ENCODE measurements at places on chromosomes 6 and 20. TPM values are rescaled to one million over a fixed set of nuclear protein-coding genes. Genes with fewer than 3 reads are reported as not detected.

- H3K4me1 ChIP-seq, result peaks cover 17% of the 10 kb centered on the region
- DNase-seq, result no peak
- no peak overlapping the region for H3K4me3 ChIP-seq
- no peaks in the 10 kb centered on the region for H3K27me3 ChIP-seq
These were observed 4.0 kb upstream of the OGFR start for GRCh38 chr20:62800314-62801259.

- no peaks in the 10 kb centered on the region for H3K27me3 ChIP-seq
- no peaks in the 10 kb centered on the region for H3K36me3 ChIP-seq
- no peak overlapping the region for H3K4me3 ChIP-seq
- no peak overlapping the region for H3K27ac ChIP-seq
- peaks cover 9% of the 10 kb centered on the region for H3K4me1 ChIP-seq
- no peak for DNase-seq
These were observed 65.2 kb downstream of the THBS2 start for GRCh38 chr6:169188475-169188874.

GRCh38 chr20:12581644-12582289 lies 427.0 kb upstream of the SPTLC3 start:
- H3K27ac ChIP-seq, result no peak overlapping the region
- no peaks in the 10 kb centered on the region for H3K27me3 ChIP-seq
- no peaks in the 10 kb centered on the region for H3K4me1 ChIP-seq
- no peaks in the 10 kb centered on the region for H3K36me3 ChIP-seq
- no peak for DNase-seq

DNA sequence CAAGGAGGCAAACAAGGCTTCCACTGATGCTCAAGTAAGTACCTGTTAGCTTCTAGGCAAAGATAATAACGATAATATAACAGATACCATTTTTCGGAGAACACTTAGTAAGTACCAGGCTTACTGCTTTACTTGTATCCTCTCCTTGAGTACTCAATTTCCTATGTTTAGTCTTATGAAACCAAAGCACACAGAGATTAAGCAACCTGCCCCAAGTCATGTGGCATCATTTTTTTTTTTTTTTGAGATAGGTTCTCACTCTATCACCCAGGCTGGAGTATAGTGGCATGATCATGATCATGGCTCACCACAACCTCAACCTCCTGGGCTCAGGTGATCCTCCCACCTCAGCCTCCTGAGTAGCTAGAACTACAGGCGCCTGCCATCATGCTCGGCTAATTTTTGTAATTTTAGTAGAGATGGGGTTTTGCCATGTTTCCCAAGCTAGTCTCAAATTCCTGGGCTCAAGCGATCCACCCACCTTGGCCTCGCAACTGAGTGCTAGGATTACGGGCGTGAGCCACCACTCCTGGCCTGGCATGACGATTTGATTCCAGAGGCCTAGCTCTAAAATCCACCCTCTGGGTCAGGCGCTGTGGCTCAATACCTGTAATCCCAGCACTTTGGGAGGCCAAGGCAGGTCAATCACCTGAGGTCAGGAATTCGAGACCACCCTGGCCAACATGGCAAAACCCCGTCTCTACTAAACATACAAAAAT lies 14.0 kb downstream of the SPAG4 start:
- peaks cover 5% of the 10 kb centered on the region for H3K4me1 ChIP-seq

- no peaks in the 10 kb centered on the region for H3K36me3 ChIP-seq
- no peaks in the 10 kb centered on the region for H3K4me1 ChIP-seq
- no peak for DNase-seq
- H3K27me3 ChIP-seq, result no peaks in the 10 kb centered on the region
- no peak overlapping the region for H3K4me3 ChIP-seq
These were observed 127.6 kb upstream of the AKAP12 start for GRCh38 chr6:151112130-151112529.

Gene LY6G6C
- not detected for total RNA-seq

DNA sequence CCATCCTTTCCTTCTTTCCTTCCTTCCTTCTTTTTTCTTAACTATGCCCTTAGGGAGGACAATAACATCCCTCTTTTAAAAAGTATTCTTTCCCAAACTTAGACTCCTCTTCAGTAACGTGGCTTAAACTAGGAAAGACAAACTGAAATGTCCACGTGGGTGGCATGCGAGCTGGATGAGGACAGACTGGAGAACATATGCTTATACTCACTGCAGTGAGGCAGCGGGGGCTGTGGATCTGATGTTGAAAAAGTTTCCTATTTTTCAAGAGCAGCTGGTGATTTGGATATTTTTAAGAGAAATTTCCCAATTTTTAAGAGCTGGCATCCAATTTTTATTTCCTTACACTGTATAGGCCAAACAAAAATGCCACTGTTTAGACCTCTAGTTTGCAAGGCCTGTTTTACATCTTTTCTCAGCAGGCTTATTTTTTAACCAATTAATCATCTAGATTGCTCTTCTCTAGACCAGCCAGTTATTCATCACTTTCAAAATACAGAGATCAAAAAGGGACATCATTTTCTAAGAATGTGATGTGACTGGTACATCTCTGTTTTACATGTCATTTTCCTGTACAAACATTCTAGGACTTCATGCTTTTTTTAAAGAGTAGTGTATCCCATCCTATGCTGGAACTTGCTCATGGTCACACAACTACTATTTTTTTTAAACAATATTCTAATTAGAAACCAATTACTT lies 226.5 kb downstream of the BTBD9 start:
- H3K4me1 ChIP-seq, result no peaks in the 10 kb centered on the region
- DNase-seq, result no peak
- H3K36me3 ChIP-seq, result no peaks in the 10 kb centered on the region
- no peaks in the 10 kb centered on the region for H3K27me3 ChIP-seq
- H3K27ac ChIP-seq, result no peak overlapping the region
- H3K4me3 ChIP-seq, result no peak overlapping the region

Gene OR2B6
- not detected for total RNA-seq

Gene PPDPF
- total RNA-seq, result 305 TPM

Gene NR2E1
- not detected for total RNA-seq

Measured in lower lobe of right lung (tissue), 2 donors.